ENCODE measurements at places on chromosomes 3 and 15.

GRCh38 chr3:189458528-189458927, 172.7 kb upstream of the TP63 start:
- no peak for DNase-seq

DNA sequence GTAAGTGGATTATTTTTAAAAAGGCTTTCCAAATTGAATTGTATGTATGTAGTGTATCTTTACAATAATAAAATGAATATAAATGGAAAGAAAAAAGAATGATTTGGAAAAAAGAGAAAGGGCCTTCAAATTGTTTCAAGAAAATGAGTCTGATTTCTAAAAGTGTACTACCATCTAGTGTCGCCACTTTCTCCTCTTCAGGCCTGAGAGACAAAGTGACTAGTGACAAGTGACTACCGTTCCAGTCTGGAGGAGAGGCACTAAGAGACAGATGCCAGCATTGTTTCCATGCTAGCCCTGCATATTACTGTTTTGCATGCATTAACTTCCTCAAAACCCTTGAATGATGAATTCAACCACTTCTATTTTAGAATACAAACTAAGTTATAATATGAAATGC, 39.3 kb downstream of the P3H2 start:
- no peak for DNase-seq

- DNase-seq, result no peak
Observed at GRCh38 chr3:19898721-19899120, 35.3 kb downstream of the EFHB start.

GRCh38 chr15:99174567-99175395, 69.9 kb downstream of the SYNM start:
- no peak for DNase-seq

- no peak for DNase-seq
Observed at GRCh38 chr3:24224666-24225384, 269.8 kb downstream of the THRB start.

DNA sequence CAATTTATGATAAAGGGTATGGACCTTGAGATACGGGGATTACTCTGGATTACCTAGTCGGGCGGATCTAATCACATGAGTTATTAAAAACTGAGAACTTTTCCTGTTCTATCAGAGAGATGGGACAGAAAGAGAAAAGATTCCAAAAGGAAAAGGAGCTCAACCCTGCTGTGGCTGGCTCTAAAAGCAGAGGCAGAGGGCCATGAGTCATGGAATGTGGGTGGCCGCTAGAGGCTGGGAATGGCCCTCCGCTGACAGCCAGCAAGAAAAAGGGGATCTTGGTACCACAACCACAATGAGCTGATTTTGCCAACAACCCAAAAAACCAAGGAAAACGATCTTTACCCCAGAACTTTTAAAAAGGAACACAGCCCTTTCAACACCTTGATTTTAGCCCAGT, 210.0 kb downstream of the MAGI1 start:
- no peak for DNase-seq

- DNase-seq, result no peak
Observed at GRCh38 chr3:3405131-3405530, 225.6 kb upstream of the CRBN start.

DNA sequence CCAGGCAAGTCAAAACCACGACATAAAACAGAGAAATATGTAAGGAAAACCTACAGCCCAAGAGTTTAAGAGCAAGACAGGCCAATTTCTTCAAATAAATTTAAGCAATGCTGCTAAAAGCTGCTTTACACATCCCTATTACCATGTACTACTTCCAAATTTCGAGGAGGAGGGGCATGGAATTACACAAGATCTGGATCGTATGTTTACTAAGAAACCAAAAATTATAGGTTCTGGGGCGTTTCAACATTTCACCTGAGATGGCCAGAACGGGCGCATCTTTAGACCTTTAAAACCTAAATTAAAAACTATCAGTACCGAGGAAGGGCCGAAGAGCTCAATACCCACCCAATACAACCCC, 664 bp upstream of the NR2C2 start:
- DNase-seq, result no peak

DNA sequence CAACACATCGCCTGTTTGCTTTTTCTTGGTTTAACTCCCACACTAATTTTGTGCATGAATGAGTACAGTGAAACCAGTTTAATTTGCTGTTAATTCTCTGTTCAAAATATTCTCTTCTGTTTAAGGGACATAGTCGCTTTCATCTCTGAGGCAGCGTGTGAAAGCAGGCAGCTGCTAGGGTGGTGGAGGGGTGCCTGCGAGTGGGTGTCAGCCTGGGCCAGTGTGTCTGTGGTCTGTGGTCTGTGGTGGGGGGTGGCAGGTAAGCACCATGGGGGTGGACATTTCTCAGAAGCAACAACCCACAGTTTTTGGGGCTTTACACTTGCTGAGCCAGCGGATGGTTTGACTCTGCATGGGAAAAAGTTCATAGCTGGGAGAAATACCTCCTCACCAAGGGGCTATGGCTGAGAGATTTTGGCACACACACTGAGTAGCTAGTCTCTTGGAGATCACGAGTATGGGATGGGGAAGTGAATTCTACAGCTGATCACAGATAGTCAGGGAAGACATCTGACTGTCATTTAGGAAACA, 109.2 kb downstream of the EPHB1 start:
- no peak for DNase-seq
